ENCODE measurements at places on chromosomes 4 and X.

DNA sequence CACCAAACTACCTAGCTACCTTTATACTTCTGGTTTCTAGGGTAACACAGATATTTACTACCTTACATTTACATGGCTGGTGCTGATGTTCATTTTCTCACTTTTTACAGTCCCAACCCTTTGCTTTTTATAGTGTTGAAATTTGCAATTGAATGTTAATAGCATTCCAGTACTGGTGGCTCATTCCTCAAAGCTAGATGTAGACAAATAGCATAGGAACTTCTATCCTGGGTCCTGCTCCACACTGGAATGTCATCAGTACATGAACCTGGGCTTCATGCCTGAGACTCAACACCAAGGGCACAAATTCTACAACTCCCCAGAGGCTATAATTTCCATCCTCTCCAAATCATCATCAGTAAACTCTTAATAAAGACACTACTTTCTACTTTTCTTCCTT is 10.3 kb upstream of the TRMT2B start:
- DNase-seq, result no peak

DNA sequence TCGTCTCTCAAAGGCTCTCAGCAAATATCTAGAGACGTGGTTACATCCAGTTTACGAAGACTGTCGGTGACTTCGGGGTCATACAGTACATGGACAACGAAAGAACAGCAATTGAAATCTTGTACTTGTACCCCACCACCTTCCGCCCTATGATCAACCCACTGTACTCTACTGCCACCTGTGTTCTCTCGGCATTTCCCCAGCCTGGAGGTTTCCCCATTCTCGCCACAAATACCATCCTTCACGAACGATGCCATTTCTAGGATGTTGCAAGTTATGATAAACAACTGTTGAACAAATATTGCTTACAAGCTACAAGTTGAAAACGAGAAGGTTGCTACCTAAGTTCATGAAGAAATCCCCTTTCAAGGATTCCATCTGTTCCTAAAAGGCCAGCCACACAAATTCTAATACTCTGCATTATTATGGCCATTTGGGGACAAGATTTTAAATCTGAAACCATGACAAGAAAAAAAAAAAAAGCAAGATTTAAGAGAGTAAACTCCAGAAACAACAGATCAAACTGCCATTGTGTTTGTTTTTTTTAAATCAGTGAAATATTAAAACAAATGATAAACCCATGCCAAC is 1.6 kb downstream of the APBB2 start:
- no peak for DNase-seq

GRCh38 chrX:23235051-23235450 is 99.6 kb upstream of the PTCHD1 start:
- DNase-seq, result no peak

GRCh38 chr4:167129146-167129545 is 105.1 kb downstream of the SPOCK3 start:
- DNase-seq, result no peak

DNA sequence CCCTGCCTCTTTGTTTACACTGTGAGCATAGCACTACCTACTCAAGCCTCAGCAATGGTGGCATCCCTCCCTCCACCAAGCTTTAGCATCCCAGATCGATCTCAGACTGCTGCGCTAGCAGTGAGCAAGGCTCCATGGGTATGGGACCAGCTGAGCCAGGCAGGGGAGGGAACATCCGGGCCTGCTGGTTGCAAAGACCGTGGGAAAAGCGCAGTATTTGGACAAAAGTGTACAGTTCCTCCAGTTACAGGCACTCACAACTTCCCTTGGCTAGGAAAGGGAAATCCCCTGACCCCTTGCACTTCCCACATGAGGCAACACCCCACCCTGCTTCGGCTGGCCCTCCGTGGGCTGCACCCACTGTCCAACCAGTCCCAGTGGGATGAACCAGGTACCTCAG is 26.5 kb downstream of the EGF start:
- DNase-seq, result no peak

DNA sequence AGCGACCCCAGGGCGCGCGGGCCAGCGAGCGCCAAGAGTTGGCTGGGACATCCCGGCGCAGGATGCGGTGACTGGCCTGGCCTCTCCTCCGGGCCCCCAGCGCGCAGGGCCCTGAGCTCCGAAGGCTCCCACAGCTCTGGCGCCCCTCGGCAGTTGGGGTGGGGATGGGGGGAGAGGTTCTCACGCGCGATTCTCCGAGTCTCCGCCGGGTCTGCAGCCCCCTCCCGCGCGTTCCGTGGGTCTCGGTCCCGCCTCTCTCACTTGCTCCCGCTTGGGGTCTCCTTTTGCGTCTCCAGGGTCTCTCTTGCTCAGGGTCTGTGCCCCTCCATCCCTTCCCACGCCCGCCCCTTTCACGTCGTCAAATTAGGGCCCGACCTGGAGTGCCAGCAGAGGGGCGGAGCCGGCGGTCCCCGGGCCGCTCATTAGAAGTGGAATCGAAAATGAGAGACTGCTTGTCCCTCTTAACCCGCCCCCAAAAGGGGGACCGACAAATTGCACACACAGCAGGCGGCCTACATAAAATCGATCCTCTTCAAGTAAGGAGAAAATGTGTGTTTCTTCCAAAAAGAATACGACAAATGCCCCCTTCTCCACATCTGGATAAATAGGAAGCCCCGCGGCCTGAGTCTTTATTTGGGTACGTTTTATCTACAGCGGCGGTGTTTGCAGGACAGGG is 877 bp upstream of the NKX1-1 start:
- DNase-seq, result peak; percentile 57

GRCh38 chr4:16034010-16034748 is 49.6 kb downstream of the PROM1 start:
- DNase-seq, result no peak

DNA sequence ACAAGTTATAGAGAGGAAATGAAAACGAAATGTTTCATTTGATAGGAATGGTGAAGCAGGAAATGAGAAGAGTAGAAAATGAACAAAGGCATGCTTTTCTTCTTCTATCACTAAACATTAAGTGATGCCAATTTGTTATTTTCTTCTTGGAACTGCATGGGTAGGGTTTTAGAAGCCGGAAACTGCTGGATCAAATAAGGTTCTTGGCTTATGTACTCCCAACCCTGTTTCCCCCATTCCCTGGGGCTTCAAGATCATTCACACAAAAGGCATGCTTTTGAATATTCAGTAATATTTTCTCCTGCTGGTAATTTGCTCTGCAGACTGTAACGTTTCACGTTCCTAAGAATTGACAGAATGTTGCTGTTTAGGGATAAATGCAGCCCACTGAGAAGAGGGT is 224.1 kb downstream of the NLGN4X start:
- DNase-seq, result no peak

- DNase-seq, result no peak
Observed at GRCh38 chr4:65392488-65392887, 277.8 kb downstream of the EPHA5 start.

- DNase-seq, result no peak
Observed at GRCh38 chr4:153556435-153556815, 90.3 kb downstream of the TMEM131L start.

- DNase-seq, result no peak
Observed at GRCh38 chr4:8079031-8079885, 79.4 kb downstream of the ABLIM2 start.

DNA sequence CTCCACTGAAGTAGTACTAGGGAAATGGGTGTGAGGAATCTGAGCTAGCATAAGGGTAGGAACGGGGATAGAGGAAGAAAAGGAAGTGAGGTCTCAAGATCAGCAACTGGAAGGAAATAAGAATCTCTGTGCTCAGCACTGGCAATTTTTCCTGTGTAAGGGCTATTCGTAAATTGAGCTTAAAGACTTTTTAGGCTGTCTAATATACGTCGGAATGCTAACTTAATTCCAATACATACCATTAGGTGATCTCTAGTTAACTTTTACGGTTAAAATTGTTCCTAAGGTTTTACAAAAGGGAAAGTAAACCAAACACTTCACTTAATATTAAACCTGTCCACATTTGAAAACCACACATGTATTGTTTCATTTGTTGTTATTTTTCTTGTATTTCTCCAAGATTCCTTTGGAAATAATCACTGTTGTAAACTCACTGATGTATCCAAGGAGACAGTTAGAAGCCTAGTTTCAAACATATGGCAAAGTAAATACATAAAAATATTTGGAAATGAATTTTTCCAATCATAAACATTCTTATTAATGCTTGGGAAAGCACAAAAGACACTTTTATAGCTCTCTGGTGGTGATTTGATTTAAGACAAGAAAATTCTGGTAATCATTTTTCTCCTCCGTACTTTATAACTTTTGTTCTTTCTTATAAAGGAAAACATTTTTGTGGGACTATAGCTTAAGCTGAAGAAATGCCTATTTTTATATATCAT is 28.1 kb upstream of the HPGDS start:
- no peak for DNase-seq

- no peak for DNase-seq
Observed at GRCh38 chr4:145098675-145099037, 545 bp downstream of the ABCE1 start.

DNA sequence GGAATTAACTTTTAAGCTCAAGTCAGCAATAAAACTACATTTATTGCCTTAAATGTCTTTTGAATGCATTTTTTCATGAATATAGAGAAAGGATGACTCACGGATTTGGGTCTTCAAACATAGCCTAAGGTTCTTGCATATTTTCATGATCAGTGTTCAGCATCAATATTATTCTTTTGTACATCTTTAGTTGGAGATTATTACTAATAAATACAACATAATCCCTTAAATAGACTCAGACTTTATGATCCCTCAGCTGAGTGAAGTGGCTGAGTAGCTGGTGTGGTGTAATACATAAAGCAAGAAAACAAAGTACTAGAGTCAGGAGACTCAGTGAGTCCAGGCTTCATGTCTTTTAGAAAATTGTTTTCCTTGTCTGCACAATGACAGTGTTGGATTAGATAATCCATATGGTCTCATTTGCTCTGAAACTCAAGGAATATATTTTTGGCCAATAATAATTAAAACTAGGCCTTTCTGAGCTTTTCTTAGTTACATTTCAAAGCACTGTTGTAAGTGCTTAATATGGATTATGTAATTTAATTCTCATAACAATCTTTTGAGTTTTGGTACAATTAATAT is 78.3 kb upstream of the UNC5C start:
- DNase-seq, result no peak

GRCh38 chrX:20454117-20454516 is 187.4 kb upstream of the RPS6KA3 start:
- no peak for DNase-seq

DNA sequence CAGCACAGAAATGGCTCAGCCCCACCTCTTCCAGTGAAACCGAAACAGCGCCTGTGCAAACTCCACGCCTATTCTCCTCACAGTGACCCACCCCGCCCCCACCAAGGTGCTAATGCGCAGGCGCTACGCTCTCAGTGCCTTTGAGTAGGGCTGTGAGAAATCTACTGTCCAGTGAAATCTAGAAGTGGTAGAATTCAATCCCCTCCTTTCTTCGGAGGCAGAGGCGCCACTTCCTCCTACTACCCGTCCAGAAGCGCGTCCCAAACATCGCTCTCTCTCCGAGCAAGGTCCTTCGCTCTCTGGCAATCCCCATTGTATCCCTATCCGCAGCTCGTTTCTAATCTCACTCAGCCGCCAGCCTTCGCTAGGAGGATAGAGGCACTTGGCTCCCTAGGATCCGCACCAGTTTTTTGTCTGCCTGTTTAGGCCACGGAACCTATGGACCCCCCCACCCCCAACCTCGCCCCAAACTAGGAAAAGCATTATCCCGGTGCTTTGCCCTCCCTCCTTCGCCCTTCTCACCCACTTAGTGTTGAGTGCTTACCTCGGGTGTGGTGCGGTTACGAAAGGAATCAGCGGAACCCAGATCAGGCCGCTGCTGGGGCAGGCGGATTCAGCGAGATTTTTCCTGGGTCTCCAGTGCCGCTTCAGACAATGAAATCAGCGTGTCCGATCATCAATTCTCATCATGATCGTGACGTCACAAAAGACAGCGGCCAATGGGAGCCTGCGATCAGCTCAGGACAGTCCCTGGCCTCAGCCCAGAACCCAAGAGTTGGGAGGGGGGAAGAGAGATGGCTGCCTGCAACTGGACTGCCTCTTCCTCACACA is at the start of gene HDX:
TSS of gene HDX (minus strand) at position 656 of the 831 bp plus-strand sequence. CDS start 27,056 bp downstream, outside the sequence.
- peak; percentile 88 for DNase-seq

DNA sequence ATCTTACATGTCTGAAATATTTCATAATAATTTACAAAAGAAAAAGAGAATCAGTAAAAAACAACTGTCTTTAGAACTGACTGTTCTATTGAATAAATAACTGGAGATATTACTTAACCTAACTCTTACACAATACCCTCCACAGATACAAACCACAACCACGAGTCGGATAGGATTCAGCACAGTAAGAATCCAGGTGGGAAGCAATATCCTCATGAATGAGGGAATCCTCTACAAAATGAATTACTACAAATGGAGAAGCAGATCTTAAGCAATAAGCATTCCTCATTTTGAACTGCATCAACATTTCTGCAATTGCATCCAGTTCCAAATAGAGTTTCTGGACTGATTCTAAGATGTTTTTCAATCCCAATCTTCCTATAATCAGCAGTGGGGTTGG is 227.1 kb downstream of the SH2D1A start:
- DNase-seq, result no peak

DNA sequence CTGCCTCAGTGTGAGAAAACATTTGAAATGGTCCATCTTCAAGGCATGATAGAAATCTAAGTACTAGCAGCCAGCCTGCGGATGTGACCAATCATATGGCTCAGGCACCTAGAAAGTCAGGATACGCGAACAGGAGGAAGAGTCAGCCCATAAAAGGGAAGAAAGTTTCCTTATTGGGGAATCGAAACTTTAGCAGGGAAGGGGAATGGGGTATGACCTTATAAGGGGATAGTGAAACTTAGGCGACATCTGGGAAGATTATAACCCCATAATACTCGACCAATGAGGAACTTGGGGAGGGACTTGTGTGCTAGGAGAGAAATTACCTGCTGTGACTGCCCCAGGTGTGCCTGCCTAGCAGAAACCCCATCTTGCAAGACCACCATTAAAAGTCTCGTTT is 26.2 kb upstream of the PYURF start:
- DNase-seq, result no peak

DNA sequence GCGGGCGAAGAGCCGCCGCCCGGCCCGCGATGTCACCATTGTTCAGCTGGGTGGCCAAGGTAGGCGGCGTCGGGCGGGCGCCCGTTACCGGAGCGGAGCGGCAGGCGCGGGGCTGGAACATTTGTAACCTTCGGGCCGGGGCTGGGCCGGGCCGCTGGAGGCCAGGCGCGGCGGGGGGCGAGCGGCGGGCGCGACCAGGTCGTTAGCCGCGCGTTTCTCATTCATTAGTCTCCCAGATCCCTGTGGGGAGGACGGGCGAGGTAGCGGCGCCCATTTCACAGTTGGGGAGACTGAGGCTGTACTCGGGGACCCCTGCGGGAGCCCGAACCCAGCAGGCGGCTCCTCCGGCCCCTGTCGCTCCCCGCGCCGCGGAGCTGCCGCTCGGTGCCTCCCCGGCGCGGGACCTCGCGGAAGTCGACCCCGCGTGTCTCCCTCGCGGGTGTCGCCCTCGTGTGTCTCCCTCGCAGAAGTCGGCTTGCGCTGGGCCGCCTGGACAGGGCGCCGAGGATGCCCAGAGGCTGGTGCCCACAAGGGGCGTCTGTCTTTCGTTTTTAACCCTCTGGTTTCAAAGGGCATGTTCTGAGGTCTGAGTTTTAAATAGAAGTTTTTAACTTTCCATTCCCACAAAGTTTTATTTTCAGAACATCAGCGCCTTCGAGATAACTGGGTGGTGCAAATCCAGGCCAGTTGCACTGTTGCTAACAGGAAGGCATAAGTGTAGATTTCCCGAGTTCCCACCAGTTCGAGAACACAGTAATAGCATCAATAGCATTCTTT is 17.5 kb downstream of the PTTG2 start:
- DNase-seq, result peak; percentile 81

GRCh38 chr4:69536980-69537379 is 41.3 kb upstream of the UGT2B4 start:
- DNase-seq, result no peak

GRCh38 chrX:56068274-56068758 is 163.8 kb upstream of the KLF8 start:
- DNase-seq, result no peak

Data from left forelimb (tissue), 1 donor.